ENCODE measurements at places on chromosomes 13 and 19.

DNA sequence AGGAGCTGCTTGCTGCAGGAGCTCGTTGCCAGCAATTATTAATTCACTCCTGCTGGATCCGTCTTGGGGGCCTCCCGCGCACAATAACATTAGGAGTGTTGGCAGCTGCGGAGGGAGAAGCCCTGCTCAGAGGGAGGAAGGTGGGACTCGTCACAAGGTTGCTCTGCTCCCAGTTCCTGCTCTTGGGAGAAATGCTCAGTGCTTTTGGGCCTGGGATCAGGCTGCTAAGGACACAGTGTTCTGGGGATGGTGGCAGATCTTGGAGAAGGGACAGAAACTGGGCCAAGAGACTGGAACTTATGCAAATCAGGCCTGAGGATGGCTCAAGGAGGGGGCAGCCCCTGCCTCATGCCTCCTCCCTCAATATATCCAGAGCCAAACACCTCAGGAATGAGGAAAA is 78.9 kb upstream of the OLFM4 start:
- no peak for DNase-seq

DNA sequence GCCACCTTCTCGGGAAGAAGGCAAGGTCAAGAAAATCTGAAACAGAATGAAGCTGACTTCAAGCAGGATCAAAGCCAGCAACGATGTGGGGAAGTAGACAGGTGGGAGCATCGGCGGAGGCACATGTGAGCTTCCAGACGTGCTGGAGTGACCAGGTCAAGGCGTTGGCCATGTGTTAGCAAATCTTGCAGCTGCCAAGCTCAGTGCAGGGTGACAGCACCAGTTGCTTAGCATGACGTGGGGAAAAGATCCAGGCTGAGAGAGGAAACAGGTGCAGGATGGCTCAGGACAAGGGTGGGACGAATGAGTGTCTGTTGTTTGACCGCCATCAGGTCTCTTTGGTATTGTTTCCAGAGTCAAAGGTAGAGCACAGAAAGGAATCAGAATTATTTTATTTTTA is 92.3 kb downstream of the TNFSF13B start:
- no peak for DNase-seq

DNA sequence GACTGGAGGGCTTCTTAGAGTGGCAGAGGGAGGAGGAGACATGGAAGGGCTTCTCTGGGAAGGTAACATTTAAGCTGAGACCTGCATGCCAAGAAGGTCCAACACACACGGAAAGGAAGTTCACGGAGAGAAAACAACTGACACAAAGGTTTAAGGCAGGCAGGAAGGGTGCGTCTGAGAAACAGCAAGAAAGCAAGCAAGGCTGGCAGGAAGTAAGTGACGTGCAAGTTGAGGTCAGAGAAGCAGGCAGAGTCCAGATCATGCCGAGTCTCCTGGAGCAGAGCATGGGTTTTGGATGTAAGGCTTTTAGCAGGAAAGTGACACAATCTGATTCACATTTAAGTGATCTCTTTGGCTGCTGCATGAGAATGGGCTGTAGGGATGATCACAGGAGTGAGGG is 60.5 kb downstream of the ATP7B start:
- no peak for DNase-seq

- DNase-seq, result no peak
Measured at GRCh38 chr19:10876459-10877240, 5.3 kb downstream of the CARM1 start.

DNA sequence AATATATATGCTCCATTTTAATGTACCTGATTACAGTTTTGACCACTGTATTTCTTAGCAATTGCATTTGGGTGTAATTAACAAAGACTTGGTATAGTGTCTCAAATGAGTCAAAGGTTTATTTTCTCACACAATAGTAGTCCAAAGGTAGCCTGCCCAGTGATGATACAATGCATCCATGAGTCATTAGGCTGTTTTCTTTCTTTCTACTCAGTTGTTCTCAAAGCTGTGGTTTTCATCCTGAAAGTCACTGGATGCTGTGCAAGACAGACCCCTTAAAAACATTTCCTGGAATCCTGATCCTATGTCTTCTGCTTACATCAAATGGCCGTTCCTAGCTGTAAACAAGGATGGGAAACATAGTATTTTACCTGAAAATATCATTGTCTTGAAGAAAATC is 651.2 kb upstream of the MIR17HG start:
- DNase-seq, result no peak

GRCh38 chr13:85528491-85529217 is 270.6 kb downstream of the SLITRK6 start:
- DNase-seq, result peak; percentile 59

GRCh38 chr13:48938308-48938943 is 37.3 kb upstream of the FNDC3A start:
- DNase-seq, result no peak

DNA sequence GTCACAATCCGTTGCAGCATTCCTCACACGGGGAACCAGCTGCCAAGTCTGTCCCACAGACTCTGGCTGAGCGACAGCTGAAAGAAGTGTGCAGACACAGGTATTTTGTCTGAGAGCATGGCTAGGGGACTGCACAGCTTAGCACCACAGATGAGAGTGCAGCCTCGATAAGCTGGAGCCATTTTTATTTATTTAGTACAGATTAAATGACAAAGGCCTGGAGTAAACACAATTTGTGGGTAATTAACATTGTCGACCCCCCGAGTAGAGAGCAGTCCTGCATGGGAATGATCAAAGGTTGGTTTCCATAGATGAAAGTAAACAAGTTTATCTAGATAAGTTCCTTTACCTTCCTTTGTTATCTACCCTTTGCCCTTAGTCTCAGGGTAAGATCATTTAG is 836.2 kb downstream of the DACH1 start:
- DNase-seq, result no peak

DNA sequence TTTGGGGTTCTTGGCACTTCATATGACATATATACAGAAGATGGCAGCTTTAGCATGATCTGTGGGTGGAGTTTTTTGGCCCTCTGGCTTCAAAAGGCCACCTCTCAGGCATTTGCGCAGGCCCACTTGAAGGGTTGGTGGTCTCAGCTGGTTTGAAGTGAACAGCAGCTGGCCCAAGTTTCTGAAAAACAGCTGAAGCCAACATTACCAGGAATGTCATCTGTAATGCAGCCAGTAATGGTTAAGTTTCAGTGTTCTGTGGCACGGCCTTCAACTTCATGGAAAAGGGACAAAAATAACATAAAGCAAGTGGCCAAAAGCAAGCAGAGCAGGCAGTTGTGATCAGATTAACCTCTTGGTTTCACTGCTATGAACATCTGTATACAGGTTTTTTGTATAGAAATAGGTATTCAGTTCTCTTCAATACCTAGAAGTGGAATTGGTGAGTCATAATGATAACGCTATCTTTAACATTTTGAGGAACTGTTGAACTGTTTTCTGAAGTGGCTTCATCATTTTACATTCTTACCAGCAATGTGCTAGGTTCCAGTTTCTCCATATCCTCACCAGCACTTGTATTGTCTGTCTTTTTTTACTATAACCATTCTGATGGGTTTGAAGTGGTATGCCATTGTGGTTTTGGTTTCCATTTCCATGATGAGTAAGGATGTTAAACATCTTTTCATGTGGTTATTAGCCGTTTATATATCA is 245.4 kb downstream of the SHISA2 start:
- no peak for DNase-seq

GRCh38 chr13:98869408-98870090 is 108.3 kb downstream of the DOCK9 start:
- peak; percentile 6 for DNase-seq

DNA sequence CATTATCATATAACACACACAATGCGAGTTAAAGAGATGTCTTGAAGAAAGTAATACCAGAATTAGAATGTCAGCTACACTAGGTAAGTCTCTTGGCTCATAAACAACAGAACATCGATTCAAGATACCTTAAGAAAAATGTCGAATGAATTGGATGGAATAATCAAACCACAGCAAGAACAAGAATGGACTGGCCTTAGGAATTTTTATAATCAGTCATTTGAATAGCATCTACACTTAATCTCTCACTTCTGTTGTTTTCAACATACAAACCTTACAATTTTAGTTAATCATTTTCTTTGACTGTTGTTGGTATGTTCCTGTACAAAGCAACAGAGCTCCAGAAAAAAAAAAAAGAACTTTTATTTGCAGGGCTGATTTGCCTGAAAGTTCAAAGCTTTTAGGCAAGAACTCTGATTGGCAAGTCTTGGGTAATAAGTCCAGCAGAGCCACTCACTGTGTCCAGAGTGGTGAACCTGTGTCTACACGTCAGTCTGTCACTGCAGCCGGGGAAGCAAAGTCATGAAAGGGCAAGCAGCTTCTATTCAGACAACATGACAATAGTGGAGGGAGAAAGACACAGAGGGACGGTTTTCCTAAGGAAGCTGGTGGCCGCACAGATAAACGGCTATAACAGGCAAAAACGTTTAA is 1026.1 kb upstream of the MIR17HG start:
- DNase-seq, result no peak

- no peak for DNase-seq
Measured at GRCh38 chr19:56145698-56146097, 4.6 kb downstream of the ZNF444 start.

DNA sequence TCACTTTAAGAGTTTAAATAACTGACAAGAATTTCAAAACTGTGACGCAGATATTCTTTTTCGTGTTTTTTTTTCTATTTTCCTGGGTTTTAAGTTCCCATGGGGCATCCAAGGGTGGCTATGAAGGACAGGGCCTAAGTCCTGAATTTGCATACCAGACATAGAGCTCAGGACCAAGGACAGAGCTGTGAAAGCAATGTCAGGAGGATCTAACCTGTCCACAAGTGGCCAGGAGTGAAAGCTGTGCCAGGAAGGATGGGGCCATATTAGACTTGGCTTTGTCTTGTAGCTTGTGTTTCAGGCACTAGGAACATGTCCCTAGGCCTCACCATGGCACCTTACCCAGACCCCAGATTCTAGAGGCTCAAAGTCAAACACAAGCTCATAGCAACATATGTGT is 289.4 kb upstream of the MIR17HG start:
- DNase-seq, result peak; percentile 5

GRCh38 chr19:18948075-18948975 is 7.3 kb upstream of the HOMER3 start:
- DNase-seq, result no peak

DNA sequence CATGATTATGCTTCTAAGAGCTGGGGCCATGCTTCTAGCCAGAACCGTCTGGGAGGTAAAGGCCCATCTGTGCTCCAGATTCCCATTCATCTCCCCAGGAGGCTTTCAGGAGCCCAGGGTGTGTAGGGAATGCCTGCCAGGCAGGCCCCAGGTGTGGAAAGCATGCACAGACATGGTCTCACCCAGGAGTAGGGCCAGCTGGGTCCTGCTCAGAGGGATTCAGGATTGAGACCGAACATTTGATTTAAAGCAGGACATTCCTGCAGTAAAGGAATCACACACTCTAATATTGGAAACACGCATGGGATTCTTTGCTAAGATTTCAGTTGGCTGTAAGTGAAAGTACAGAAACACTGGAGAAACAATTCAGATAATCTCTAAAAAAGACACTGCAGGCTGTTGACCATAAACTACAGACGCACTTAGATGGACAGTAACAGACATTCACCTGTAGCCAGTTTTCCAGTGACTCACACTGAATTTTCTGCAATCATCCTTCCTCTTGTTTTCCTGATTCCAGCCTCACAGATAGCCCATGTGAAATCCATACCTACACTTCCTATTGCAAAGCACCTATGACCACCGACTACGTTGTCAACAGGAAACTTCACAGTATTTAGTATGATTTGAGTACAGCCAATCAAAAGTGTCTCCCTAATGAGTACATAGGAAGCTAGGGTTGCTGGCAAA is 257.8 kb downstream of the TBC1D4 start:
- DNase-seq, result no peak

Measured in A549 (cell line).